Mesothelial cell of epicardium (in vitro differentiated cells): ENCODE measurements at places on chromosomes 6 and 20. TPM values are rescaled to one million over a fixed set of nuclear protein-coding genes. Genes with fewer than 3 reads are reported as not detected.

The GPR6 gene
- total RNA-seq, result not detected in 3 replicates

DNA sequence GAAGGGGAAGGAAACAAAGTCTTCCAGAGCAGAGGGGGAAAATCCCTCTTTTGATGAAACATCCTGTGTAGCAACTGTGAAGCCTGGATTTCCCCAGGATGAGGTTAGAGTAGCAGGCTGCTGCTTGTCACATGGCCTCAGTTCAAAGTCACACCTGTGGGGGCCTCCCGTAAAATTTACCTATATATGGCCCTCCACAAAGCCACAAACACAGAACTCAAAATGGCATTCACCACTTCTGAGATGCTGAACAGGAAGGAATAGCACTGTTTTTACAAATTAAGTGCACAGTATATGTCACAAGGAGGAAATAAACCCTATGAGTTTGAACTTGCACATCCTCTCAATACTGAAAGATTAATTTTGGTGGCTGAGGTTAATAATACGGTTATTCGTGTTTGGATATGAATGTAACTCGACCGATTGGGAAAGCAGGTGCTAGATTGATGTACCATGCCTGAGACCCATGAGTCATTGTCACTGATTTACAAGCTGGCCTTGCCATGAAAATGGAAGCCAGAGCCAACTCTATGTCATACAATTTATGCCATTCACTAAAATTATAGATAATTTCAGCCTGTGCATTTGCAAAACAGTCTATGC, 70.6 kb downstream of the SGK1 start:
- H3K4me1 ChIP-seq, result peaks cover 32% of the 10 kb centered on the region
- DNase-seq, result no peak
- no peak overlapping the region for H3K4me3 ChIP-seq
- H3K27ac ChIP-seq, result no peak overlapping the region

The RAET1G gene
- not detected in 3 replicates for total RNA-seq

DNA sequence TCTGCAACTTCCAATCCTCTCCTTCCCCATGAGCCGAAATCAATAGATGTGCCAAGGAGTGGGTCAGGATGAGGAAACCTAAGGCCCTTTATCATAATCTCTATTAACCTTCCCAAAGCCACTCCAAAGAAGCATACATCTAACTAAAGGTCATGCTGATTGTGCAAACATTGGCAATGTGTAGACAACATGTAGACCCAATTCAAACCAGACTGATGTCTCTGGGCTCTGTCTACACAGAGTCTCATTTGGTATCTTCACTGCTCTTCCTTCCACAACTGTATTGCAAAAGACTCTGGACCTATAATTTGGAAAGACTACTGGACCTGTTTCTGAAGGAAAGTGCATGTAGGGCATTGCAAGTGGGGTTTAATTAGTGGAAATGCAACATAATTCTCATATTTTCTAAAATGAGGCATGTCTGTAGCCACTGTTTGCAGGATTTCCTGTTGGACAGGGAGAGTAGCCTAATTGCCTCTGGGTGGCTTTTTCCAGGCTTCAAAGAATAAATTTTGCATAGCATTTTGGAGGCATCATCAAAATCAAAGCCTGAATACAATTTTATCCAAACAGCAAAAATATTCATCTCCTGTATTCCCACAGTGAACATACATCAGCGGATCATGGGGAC, 35.0 kb upstream of the MLIP start:
- peaks cover 9% of the 10 kb centered on the region for H3K4me1 ChIP-seq
- H3K36me3 ChIP-seq, result no peaks in the 10 kb centered on the region
- no peaks in the 10 kb centered on the region for H3K27me3 ChIP-seq
- no peak overlapping the region for H3K4me3 ChIP-seq
- DNase-seq, result no peak

The MCHR2 gene
- total RNA-seq, result not detected in 3 replicates

DNA sequence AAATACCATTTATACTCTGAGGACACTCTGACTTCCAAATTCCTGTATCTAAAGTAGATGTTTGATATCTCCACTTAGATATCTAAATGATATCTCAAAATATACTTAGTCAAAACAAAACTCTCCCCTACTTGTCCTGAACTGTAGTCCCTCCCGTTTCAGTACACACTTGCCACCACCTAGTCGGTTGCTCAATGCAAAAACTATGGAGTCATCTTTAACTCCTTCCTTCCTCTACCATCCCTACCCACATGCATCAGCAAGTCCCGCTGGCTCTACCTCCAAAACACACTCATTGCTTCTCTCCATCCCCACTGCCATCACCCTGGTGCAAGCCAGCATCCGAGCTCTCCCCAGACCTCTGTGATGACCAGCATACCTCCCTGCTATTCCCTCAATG, 13.2 kb downstream of the STX7 start:
- H3K4me1 ChIP-seq, result peaks cover 17% of the 10 kb centered on the region
- H3K36me3 ChIP-seq, result peaks cover 34% of the 10 kb centered on the region
- no peak overlapping the region for H3K4me3 ChIP-seq
- no peak for DNase-seq

GRCh38 chr6:132937466-132937906, 123.1 kb downstream of the RPS12 start:
- peak; percentile 33 for DNase-seq
- peak overlapping the region; percentile 91 for H3K27ac ChIP-seq
- H3K4me3 ChIP-seq, result peak overlapping the region; percentile 18
- H3K36me3 ChIP-seq, result peaks cover 10% of the 10 kb centered on the region
- peaks cover 45% of the 10 kb centered on the region for H3K4me1 ChIP-seq
- no peaks in the 10 kb centered on the region for H3K27me3 ChIP-seq

DNA sequence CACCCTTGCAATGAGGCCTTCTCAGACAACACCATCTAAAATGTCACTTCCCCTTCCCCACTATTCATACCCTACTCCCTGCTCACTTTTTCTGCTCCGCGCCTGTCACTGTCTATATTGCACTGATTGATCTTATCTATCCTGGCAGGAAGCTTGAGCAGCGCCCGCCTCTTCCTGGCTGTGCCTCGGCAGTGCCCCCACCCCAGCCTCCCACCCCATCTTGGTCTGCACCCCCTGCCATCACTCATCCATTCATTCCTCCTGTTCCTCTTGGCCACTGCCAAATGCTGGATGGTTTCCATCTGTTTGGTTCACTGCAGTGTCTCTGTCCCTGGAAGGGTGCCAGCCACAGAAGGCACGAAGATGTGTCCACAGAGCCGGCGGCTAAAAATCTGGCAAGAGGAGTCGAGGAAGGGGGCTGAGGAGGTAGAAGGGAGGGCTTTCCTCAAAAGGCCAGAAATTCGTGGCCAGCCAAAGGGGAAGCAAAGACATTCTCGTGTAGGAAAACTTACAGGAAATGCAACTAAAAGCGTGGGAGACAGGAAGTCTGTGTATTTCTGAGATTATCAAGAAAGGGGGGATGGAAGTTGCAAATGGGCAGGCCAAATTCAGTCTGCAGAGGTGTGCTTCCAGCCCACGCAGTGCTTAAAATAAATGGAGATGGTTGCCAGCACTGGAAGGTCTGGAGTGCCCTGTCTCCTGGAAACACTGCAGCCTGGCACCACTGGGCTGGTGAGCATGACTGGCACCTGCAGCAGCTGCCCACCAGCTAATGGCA, 27.6 kb downstream of the SYNJ2 start:
- DNase-seq, result peak; percentile 69
- peaks cover 35% of the 10 kb centered on the region for H3K4me1 ChIP-seq
- H3K27me3 ChIP-seq, result no peaks in the 10 kb centered on the region
- H3K27ac ChIP-seq, result peak overlapping the region; percentile 94
- no peak overlapping the region for H3K4me3 ChIP-seq

DNA sequence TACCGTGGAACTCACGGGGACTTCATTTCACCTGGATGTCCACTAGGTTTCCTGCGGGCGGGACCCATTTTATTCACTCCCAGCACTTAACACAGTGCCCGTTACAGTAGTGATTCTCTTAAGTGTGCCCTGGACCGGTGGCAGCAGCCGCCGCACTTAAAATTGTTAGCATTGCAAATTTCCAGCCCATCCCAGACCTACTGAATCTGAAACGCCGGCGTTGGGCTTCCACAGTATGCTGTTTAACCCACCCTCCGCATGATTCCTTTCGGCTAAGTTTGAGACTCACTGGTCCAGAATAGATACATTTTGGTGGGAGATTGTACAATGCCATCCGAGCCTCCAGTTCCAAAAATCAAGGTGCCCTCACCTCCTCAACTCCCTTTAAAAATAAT, 967 bp downstream of the SMPDL3A start:
- peak overlapping the region; percentile 94 for H3K4me3 ChIP-seq
- peaks cover 83% of the 10 kb centered on the region for H3K4me1 ChIP-seq
- H3K36me3 ChIP-seq, result no peaks in the 10 kb centered on the region
- H3K27ac ChIP-seq, result peak overlapping the region; percentile 97
- no peaks in the 10 kb centered on the region for H3K27me3 ChIP-seq

The LKAAEAR1 gene
- 0.36 TPM in 1 of 3 replicates, not detected in the others for total RNA-seq

The SIGLEC1 gene
- total RNA-seq, result 0.04 TPM in 1 of 3 replicates, not detected in the others

DNA sequence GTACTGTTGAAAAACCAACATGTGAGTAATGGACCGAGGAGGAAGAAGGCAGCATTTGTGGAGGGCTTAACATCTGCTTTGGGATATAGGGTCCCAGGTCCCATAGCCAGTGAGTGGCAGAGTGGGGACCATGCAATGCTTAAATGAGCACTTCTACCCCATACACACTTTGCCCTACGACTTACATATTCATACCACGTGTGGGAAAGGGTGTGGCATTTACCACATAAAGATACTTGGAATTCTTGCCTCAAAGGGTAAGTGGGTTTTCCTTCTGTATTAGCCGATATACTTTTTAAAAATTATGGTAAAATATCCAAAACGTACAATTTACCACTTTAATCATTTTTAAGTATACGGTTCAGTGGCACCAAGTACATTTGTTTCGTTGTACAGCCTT, 199.3 kb downstream of the BACH2 start:
- no peak overlapping the region for H3K27ac ChIP-seq
- H3K27me3 ChIP-seq, result no peaks in the 10 kb centered on the region
- no peak for DNase-seq
- H3K36me3 ChIP-seq, result no peaks in the 10 kb centered on the region
- H3K4me1 ChIP-seq, result peaks cover 16% of the 10 kb centered on the region
